HL-60 (cell line): ENCODE measurements at places on chromosomes 12 and 14.

DNA sequence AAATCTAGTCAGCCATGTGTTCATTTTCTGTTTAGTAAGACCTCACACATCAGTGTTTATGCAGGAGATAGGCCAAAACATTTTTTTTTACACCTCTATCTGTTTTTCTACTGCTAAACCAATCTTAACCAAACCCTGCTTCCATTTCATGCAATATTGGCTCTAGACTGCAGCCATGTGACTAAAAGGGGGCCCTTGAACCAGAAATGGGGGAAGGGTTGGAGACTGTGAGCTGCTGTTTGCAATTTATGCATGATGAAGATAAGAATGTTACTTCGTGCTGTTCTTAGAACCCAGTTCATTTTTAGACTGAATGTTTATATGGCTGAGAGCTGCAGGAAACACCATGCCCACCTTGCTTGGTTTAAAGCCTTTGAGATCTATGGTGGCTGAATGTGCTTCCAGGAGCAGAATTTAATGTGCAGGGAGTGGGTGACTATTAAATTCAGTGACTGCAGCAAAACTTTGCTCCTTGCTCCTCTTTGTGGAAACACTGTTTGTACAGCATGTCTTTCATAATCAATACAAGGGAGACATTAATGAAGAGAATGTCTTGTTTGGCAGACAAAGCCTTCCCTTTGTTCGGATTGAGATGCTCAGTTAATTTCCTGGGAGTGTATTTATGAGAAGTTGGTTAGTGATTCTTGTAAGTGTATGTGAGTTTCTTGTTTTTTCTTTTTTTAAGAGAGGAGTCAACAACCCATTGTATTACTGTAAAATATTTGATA is 53.6 kb downstream of the CHST11 start:
- DNase-seq, result no peak

DNA sequence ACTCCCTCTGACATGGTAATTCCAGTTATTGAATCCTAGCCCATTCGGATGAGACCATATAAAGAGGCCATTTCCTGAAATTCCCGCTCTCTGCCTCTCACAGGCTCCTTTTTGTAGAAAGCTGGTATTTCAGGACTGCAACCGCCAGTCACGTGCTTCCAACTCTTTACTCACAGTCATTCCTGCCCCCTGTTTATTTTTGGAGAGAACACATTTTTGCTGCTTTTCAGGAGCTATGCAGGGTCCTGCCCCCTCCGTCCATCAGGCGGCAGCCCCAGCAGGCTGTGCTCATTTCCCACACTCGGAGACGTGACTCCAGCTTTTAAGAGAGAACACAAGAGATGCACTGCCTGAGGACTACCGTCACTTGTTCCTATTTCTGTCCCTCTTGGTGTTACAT is 26.8 kb downstream of the IFT43 start:
- DNase-seq, result no peak

- no peak for DNase-seq
Observed at GRCh38 chr12:32615441-32615840, 63.7 kb upstream of the DNM1L start.

GRCh38 chr12:40559865-40560264 is 132.4 kb upstream of the CNTN1 start:
- DNase-seq, result no peak

DNA sequence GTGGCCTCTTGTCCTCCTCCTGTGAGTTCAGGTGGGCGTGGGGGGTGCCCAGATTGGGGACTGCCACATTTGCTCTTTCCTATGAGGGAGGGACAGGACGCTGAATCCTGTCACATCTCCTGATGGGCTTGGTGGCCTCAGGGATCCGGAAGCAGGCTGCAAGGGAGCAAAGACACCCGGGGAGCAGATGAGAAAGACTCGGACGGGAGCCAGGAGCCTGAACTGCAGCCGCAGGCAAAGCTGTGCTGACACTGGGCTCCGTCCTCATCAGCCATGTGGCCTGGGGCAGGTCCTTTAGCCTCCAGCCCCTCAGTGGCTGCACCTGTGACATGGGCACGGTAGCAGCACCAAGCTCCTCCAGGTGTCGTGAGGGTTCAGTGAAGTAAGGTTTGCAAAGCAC is 40.8 kb upstream of the RFLNA start:
- no peak for DNase-seq

- DNase-seq, result no peak
Observed at GRCh38 chr12:30968211-30968610, 41.7 kb downstream of the TSPAN11 start.

DNA sequence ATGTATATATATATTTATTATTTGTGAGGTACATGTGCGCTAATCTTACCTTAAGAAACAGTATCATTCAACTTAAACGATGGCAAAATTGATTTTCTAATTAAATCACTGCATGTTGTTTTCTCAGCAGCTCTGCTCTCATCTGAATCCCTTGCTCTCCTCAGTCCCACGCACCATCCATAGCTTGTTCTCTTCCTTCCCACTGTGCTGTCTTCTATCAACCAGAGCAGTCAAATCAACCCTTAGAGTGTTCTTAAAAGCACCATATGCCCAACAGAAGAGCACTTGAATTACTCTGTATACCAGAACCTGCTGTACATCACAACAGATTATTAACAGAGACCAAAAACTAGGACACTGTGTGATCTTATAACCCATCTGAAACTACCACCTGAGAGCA is 209.4 kb upstream of the G2E3 start:
- DNase-seq, result no peak

DNA sequence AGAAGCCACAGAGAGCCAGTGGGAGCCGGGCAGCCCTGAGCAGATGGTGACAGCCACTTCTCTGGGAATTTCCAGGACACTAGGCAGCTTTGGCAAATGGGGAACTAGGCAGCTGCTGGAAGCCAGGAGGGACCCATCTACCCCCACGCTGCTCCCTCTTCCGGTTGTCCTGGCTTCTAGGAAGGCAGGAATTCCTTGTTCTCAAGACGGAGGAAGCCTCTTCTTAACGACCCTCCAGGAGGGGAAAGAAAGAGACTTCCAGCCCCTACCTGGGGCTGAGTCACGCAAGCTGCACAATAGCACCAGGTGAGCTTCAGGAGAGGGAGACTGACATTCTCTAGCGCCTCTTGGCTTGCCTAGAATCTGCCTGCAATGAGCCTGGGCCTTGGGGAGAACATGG is 141.5 kb downstream of the ANO2 start:
- DNase-seq, result no peak

- no peak for DNase-seq
Observed at GRCh38 chr14:55136885-55137786, 8.1 kb downstream of the LGALS3 start.

- no peak for DNase-seq
Observed at GRCh38 chr14:24207625-24208024, 2.1 kb downstream of the TSSK4 start.

DNA sequence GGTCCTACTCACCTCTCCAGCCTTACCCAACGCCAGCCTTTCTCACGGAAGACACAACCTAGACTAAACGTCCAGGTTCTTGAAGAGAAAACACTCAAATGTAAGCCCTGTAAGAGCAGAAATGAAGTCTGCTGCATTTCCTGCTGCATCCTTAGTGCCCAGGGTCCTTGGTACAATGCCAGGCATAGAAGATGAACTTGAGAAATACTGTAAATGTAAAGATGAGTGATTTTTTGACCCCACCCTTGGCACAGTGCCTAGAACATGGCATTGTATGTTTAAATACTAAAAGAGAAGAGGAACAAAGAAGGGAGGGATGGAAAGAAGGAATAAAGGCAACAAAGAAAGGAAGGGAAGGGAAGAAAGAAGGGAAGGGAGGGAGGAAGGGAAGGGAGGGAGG is 514.6 kb downstream of the MED13L start:
- DNase-seq, result no peak

DNA sequence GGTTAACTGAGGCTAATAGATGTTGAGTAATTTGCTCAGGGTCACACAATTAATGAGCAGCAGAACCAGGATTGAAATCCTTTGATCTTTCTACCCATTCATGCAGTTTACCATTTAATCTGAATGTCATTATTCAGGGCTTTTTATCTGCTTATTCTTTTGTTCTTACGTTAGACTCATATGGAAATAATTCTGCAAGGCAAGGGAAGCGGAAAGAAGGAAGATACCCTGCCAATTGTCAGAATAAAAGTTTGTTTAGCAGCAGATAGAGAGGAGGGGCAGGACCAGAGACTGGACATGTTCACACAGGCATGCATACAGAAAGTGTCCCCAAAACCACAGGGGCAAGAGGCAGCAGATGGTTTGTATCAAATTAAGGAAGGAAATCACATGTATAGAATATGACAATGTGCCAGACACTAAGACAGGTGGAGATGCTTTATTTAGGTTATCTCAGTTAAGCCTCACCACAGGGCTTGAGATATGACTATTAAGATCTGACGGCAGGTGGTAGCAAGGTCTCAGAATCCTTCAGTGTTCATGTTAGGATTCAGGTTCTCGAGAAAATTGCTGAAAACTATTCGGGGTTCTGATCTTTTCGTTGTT is 29.8 kb downstream of the BRMS1L start:
- DNase-seq, result no peak

GRCh38 chr14:68972507-68973218 is 6.4 kb downstream of the ACTN1 start:
- no peak for DNase-seq

DNA sequence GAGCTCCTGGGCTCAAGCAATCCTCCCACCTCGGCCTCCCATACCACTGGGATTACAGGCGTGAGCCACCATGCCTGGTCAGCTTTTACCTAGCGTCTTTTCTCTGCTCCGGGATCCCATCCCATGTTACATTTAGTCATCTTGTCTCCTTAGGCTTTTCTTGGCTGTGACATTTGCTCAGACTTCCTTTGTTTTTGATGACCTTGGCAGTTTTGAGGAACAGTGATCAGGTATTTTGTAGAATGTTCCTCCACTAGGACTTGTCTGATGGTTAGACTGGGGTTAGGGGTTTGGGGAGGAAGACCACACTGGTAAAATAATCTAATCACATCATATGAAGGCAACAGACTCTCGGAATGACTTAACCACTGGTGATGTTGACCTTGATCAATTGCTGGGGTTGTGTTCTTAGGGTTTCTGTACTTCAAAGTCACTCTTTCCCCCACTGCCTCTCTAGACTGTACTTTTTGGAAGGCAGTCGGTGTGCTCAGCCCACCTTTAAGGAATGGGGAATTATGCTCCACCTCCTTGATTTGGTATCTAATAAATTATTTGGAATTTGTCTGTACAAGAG is 48.4 kb downstream of the RIN3 start:
- no peak for DNase-seq

DNA sequence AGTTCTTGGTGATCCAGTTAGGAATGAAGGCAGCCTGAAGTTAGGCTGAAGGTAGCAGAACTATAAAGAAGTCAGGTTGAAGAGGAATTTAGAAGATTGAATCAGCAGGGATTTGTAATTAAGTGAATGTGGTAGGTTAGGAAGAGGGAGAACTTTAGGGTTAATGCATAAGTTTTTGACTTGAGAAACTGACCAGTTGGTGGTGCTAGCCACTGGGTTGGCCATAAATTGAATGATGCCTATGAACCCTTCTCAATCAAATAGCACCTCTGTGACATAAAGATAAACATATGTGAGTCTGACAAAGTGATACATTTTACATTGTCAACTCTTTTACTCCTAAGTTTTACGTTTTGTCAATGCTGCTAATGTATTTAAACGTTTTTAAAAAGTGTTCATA is 290.6 kb upstream of the NAV3 start:
- DNase-seq, result no peak

- DNase-seq, result no peak
Observed at GRCh38 chr14:74015963-74016362, 3.1 kb downstream of the ENTPD5 start.

- no peak for DNase-seq
Observed at GRCh38 chr12:79288911-79289310, 401.9 kb downstream of the PAWR start.

DNA sequence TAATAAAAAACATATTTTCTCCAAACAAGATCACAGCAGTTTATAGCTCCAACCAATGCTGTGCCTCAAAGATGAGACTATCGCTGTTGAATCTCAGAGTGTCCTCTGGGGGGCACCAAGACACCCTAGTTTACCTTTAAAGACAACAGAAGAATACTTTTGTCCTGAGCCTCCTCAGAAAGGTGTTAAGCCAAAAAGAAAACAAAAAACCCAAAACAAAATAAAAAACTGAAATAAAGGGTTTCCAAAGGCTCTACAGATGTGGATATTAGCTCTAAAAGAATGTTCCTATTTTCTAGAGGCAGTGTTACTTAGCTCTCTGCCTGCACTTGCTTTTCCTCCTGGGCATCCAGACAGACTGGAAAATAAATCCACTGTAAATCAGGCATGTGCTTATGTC is 86.9 kb upstream of the TTC7B start:
- DNase-seq, result peak; percentile 65

GRCh38 chr12:57474430-57474829 is 5.2 kb downstream of the ARHGAP9 start:
- DNase-seq, result no peak

- peak; percentile 82 for DNase-seq
Observed at GRCh38 chr14:85607651-85608081, 77.7 kb downstream of the FLRT2 start.

DNA sequence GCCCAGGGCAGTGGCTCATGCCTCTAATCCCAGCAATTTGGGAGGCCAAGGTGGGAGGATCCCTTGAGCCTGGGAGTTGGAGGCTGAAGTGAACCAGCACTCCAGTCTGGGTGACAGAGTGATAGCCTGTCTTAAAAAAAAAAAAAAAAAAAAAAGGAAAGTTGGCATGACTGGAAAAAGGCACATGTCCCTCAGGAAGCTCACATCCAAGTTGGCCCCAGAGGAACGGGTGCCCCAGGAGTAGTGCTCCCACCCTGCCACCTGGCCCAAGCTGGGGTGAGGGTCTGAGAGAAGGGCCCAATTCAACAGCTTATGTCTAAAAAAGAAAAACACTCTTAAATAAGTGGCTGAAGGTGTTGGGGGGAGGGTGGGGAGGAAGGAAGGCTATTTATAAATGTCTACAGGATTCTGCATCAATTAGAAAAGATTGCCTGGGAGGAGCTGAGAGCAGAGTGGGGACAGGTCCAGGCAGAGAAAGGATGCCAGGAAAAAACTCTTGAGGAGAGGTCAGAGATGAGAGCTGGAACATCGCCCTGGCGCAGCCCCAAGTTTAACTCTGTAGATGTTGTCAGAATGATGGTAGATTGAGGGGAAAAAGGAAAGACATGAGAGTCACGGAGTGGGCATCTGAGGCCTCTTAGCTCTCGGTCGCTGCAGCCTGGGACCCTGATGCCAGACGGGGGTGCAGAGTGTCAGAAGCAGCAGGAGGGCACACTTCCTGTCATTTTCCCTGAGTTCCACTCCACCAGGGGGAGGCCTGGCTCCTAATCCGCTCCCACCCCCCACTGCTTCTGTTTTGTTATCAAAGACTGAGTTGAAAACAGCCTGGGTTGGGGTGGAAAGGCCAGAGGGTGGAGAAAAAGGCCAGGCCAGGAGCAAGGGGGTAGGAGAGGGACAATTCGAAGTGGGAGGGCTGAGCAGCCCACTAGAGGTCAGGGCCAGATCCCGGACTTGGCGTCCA is 7.3 kb downstream of the SPRYD3 start:
- no peak for DNase-seq
